ENCODE measurements at places on chromosomes 5 and 9.

GRCh38 chr5:18299166-18299565, 664.9 kb downstream of the TAF11L14 start:
- DNase-seq: no peak

DNA sequence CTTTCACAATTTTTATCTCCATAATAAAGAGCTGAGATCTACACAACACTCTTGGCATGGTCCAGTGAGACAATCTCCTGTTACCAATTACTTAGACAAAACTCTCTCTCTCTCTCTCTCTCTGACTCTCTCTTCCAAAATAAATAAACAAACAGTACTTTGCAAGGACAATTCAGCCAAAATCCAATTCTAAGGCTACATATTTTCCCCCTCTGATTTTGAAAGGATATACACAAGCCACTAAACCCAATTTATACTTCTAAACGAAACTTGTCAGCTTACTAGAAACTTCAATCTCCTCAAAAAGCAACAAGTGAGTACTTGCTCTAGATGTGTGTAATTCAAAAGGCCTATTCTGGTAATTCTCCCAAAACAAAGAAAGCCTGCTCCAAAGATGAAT, 26.3 kb upstream of the TNPO1 start:
- DNase-seq: no peak

- peak; percentile 64 for DNase-seq
Measured at GRCh38 chr9:112332977-112333638, at the start of gene PTBP3. Gene PTBP3, minus strand, starts transcription at chr9:112333619. Its CDS starts 35,754 bp downstream, at chr9:112297865.

DNA sequence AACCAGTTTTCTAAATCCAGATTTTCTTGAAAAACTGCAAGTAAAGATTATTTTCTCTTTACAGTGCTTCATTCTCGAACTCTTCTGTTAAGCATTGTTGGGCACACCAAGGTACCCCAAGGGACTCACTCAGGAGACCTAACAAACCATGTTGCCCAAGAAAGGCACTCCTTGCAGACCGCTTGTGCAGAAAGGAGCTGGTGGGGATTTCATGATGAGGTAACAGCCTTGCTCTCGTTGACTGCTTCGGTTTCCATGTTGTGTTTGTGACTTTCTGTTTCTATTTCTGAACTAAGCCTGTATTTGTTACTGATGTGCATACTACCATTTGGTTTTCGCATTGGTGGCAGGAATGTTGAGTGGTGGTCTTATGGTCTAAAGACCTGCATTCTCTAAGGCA, 266.6 kb upstream of the DAP start:
- DNase-seq: no peak

DNA sequence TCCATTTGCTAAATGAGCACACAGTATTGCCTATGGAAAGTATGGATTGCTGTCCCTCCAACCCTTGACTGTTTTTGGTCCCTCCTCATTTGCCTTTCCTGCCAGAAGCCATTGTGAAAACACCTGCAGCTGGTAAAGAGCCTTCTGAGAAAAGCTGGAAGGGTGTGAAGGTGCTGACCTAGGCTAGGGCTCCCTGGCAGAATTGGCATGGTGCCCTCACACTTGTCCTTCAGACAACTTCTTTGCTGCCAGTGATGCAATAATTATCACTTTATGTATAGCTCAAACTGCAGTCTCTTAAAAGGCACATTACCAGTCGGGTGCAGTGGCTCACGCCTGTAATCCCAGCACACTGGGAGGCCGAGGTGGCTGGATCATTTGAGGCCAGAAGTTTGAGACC, 4.2 kb downstream of the TXNDC15 start:
- DNase-seq: no peak

GRCh38 chr5:85334-85995, 6.5 kb upstream of the PLEKHG4B start:
- DNase-seq: no peak

DNA sequence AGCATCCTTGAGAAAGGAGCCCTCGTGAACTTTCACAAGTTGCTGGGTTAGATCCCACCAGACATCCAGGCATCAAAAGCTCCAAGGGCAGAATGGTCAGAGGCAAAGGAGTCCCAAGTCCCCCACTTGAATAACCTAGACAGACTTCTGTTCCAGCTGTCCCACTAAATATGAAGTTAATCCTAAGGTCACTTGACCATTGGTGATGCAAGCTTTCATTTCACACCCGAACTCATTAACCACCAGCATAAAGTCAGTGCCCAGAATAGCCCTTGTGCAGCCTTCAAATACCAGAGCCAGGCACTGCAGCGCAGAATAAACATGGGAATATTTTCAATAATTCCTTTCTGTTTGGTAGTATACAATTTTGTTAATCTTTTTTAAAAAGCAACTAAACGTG, 28.9 kb downstream of the OXCT1 start:
- DNase-seq: no peak

GRCh38 chr5:102762095-102762534, 7.0 kb downstream of the PAM start:
- no peak for DNase-seq

DNA sequence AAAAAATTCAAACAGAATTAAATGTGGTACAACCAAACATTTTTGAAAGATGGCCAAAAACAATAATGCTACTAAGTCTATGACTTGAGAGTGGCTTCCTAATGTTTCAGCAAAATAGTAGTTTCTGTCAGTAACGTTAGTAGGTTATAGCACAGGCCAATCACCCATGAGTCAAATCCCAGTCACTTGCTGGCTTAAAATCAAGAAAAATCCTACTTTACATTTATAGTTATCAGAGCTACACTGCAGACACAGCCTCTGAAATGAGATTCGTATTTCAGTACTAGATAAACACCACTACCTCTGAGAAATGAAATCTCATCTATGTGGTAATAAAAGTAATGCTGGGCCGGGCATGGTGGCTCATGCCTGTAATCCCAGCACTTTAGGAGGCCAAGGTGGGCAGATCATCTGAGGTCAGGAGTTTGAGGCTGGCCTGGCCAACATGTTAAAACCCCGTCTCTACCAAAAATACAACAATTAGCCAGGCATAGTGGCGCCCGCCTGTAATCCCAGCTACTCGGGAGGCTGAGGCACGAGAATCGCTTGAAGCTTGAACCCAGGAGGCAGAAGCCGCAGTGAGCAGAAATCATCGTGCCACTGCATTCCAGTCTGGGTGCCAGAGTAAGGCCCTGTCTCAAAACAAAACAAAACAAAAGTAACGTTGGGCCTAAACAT, 6.1 kb downstream of the ZDHHC21 start:
- no peak for DNase-seq
